Activated T-cell treated with anti-CD3 and anti-CD28 coated beads for 48 hours (primary cell): ENCODE measurements at places on chromosomes 5 and 9.
A peak's percentile ranks its signal among the peaks of the same experiment; 100 is the strongest.

- no peak for DNase-seq
These were observed 106.7 kb downstream of the FAM174A start for GRCh38 chr5:100641833-100642232.

DNA sequence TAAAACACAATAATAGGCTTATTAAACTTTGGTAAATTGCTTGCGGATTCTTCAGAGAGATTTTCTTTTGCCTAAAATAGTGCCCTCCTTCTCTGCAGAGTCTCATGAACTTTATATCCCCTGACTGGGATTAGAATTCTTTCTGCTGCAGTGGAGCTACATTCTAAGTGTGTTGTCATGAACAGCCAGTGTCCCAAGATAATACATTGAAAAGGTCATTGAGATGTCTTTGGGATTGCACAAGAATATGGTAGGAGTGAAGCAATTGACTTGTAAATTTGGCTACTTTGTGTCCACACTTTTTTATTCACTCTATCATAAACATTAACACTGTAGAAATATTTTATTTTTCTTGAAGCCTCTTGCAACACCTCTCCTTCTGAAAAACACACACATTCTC, 604.5 kb downstream of the GABRG2 start:
- no peak for DNase-seq

DNA sequence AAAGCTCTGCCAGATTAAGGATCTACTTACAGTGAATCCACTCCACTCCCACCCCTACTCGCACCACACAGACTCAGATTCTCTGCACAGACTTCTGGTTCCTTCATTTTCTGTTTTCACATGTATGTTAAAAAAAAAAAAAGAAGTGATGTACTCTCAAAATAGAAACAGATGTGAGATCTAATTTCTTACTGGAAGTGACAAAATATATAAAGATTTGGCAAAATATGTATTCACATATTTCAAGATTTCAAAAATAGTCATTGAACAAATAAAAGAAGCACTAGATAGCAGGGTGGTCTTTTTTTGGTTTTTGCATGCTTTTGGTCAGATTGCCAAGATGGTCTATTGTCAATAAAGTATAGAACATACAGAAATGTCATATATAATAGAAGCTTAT, 379.2 kb downstream of the TMEM167A start:
- no peak for DNase-seq

DNA sequence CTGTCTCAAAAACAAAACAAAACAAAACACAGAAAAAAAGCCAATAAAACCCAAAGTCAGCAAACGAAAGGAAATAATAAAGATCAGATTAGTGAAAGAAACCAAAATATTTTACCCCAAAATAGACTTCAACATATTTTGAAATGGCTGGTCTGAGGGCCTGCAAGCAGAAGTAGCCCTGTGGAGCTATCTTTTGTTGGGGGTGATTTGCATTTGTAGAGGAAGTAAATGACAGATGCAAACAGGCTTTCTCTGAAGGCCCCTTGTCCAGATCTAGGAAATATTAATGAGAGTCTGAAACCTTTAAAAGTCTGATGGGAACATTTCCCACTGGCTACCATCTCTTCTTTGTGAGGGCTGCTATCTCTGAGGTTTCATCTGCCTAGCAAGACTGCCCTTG, 74.0 kb downstream of the GCNT4 start:
- DNase-seq: no peak

GRCh38 chr5:151642472-151643140, 44.1 kb downstream of the SPARC start:
- DNase-seq: no peak

DNA sequence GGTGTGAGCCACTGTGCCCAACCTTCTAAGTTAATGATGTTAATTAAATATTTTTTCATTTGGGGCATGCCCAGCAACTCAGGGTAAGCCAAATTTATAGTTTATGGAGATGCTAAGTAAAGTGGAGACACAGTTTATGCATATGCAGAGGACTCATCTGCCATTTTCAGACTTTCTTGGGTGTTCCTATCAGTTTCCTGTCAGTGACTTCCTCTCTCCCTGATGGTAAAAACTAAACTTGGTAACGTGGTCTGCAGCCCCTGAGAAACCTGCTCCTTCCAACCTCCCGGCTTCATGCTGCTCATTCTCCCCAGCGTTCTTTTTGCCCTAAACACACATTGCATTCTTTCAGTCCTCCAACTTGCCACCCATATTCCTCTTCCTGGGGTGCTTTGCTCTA, 48.4 kb upstream of the TUT7 start:
- no peak for DNase-seq

DNA sequence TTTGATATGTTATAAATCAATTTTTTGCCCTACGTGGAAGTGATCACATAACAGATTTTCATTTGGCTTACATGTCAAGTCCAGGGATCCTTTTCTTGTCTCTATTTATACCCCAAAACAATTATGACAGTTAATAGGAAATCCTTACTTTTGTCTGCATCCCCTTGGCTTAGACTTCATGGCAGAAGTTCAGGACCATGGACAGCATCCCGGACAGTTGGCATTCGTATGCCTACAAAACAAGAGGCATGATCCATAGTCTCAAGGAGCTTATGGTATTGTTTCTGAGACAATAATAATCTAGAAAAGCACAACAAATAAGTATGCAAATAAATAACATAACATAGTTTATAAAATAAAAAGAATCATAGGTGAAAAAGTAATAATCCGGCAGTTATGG, 214.3 kb upstream of the GRIA1 start:
- DNase-seq: no peak

DNA sequence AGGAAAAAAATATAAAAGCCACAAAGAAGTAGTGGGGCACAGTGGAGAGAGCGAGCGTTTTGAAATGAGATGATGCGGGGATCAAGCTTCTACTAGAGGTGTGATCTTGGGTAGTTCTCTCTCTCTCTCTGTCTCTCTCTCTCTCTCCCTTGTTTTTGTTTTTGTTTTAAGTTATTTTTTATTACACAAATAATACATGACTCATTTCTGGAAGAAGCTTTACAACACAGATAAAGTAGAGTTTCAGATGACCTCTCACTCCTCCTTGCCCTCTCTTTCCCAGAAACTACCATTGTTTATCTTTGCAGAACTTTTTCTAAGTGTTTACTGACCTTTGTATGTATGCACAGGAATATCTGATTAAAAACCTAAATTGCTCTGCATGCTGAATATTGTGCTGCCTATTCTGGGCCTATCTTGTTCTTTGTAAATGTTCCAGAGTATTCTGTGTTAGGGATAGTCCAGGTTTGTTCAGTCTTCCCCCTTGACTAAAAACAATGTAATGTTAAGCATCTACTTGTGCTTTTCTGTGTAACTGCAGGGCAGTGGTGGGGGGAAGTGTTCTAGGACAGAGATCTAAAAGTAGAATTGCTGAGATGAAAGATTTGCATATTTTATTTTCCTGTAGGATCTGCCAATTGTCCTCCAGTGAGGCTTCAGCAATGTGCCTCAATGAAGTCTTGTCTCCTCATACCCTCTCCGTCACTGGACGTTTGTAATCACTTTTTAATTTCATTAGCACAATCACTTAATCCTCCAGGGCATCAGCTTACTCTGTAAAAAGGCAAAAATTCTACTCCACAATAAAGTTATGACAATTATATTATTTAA, 52.0 kb downstream of the FYB1 start:
- no peak for DNase-seq

- DNase-seq: peak; percentile 66
These were observed 107.0 kb downstream of the ZNF354C start for GRCh38 chr5:179166886-179167841.

DNA sequence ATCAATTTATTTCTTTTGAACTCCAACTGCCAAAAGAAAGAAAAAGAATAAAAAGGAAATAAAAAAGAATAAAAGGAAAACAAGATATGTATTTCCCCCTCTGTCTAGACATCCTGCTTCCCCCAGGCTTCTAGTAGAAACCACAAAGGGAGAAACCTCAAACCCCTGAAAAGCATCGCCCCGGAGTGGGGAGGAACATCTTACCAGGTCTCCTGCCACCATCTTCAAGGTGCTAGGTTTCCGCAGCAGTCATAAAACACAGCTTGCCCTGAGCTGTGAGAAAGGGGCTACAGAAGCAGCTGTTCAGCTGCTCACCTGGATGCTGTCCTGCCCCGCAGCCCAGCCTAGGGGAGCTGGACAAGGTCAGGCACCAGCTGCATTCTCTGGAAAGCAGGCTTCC, 487.7 kb downstream of the GADD45G start:
- DNase-seq: no peak

DNA sequence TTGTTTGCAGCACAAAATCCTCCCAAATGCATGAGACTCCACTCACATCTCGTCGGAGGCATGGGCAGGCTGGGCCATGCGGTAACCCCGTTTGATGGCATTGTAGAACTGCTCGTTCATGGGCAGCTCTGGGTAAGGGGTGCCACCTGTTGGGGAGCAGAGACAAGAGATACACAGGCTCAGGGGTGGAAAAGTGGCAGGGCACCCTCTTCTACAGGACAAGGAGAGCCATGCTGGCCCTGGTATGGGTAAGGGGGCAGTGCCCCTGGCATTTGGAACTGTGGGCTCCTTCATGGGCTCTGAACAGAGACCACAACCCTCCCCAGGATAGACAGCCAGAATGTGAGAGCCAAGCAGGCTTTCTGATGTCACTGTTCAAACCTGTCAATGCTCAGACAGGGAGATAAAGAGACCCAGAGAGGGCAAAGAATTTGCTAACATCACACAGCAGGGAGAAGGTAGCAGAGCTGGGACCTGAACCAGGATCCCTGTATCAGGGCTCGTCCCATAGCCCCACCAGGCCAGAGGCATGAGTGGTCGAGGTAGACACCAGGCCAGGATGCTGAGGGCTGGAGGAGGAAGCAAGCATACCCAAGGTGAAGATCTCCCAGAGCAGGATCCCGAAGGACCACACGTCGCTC, 33.2 kb upstream of the CSF1R start:
- DNase-seq: no peak

DNA sequence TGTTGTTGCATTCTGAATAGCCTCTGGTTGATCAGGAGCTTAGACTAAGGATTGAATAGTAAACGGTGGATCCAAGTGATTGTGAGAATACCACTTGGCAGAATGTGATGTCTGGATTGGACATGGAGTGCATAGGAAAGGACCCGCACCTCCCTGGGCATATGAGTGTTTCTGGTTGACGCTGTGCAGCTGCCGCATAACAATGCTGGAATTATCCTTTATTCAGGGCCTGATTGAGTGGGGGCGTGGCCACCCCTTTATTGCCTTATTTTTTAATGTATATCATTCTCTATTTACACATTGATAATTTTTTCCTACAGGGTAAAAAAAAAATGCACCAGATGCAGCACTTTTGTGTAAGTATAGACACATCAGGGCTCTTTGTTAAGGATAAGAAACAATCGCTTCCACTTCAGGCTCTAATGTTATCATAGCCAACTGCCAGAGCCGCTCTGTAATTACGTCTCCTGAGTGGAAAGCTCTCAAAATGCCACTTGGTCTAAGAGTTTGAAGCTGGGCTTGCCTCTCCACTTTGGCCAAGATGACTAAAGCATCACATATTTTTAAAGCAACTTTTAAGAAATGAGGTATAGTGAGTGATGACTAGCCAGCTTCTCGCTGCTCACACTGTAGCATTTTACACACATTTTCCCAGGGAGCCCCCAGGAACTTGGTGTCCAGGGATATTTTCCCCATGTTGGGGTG, 5.7 kb downstream of the FGD3 start:
- no peak for DNase-seq

GRCh38 chr9:127204771-127205470, 59.7 kb upstream of the GARNL3 start:
- no peak for DNase-seq
